CD4-positive, alpha-beta T cell treated with Interleukin-21 for 1 hour (primary cell): ENCODE measurements at places on chromosomes 6 and 20.

GRCh38 chr20:44208165-44208564 is 2.4 kb downstream of the OSER1 start:
- no peak for DNase-seq

- DNase-seq: no peak
Observed at GRCh38 chr20:32848846-32849245, 9.9 kb upstream of the EFCAB8 start.

GRCh38 chr6:142275236-142276006 is 26.4 kb upstream of the ADGRG6 start:
- no peak for DNase-seq

- no peak for DNase-seq
Observed at GRCh38 chr6:41477572-41477971, 68.6 kb upstream of the FOXP4 start.

DNA sequence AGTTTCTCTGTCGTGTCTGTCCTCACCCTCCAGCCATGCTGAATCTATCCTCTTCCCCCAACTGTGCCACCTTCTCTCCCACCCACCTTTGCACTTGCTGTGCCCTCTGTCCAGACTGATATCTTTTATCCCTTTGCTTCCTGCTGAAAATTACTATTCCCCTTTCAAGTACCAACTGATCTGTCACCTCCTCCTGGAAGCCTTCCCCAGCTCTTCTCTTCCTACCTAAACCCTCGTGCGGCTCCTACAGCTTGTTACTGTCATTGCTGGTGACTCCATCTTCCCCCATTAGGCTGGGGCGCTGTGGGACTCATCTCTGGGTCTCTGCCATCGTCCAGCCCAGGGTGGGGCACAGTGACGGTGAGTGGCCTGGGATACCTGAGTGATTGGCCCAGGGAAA is 1.1 kb downstream of the BPIFB6 start:
- DNase-seq: no peak

DNA sequence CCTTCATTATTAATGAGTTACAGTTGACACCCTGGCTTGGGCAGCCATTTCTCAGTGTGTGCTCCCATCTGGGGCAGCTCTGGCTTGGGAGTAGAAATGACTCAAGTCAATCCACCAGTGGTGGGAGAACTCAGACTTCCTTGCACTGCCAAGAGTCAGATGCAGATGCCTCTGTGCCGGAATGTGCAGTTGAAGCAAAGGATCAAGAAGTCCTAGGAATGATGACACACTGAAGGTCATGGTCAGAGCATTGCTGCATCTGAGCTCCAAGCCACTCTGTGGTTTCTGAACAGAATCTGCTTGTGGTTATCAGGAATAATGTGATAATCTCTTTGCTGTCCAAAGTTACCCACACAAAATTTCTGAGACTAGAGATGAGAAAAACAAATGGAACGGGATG is 19.5 kb upstream of the PAX1 start:
- no peak for DNase-seq

- no peak for DNase-seq
Observed at GRCh38 chr6:164142322-164142721, 727.8 kb downstream of the QKI start.

DNA sequence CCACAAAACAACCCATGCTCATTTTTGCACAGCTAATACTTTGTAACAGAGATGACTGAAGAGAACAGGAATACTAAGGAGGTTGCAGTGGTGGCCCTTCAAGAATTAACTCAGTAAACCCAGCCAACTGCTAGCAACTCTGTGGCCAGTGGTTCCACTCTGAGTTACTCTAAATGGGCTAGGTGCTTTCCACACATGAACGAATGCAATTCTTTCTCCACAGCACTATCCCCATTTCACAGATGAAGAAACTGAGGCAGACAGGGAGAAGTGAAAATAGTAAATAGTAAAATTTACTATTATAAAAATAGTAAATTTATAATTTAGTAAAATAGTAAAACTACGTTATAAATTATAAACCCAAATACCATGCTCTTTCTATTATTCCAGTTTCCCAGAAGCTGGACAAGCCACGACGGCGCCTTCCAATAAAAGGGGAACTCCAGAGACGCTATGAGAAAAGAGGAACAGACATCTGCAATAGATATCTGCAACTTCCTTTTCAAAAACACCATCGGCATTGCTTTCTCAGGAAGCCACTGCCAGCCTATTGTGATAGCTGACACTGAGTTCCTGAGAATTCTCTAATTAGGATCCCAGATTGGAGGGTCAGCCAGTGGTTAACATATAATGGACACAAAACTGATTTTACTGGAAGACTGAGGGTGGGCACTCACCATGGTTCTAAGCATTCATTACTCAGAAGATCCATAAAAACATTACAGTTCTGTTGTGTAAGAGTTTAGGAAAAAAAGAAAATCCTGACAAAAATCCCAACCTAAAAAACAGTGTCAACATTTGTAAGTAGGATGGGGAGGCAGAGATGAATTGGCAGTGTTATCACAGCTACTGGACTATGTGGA is 16.2 kb downstream of the FKBP1A start:
- no peak for DNase-seq

DNA sequence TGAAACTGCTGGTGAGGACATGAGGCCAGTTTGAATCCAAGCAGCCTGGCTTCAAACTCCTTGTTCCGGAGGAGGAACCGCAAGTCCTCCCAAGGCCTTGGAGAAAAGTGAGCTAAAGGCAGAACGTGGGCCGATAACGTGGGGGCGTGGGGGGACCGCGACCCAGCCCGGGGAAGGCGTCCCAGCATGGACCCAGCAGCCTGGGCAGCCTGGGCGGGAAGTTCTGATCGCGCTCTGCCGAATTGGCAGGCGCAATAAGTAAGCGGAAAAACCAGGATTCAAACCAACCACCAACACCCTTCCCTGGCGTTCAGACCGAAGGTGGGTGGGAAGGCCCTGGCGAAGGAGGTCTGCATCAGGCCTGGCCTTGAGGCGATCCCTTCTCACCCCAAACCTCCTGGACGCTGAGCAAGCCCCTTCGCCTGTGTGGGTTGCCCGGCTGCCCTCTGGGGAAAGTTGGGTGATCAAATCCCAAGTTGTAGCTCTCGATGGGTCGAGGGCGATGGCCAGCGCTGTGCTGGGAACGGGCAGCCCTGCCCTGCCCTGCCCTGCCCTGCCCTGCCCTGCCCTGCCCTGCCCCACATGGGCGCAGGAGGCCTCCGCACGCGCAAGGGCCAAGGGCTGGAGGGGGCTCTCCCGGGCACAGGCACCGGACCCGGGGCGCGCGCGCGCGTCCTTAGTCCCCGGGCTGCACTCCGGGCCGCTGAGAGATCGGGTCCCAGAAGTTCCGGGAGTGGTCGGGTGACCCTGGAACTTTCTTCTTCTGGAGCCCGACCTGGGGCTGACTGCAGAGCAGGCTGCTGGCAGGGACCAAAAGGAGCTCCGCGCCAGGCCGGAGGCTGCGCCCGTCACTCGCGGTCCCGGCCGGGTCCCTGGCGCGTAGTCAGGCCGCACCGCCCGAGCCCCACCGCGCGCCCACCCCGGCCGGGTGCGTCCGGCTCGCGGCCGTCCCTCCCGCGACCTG is 637 bp upstream of the SLC22A3 start:
- no peak for DNase-seq

GRCh38 chr20:7939663-7940062 is 595 bp downstream of the HAO1 start:
- DNase-seq: no peak

DNA sequence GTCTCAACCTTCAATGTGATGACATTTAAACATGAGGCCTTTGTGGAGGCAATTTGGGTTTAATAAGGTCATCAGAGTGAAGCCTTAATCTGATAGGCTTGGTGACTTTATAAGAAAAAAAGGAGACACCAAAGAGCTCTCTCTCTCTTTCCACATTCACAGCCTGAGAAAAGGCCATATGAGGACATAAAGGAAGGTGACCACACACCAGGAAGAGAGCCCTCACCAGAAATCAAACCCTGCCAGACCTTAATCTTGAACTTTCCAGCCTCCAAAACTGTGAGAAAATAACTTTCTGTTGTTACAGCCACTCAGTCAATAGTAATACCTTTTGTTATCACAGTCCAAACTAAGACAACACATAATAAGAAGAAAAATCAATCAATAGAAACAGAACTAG is 47.7 kb downstream of the COL12A1 start:
- no peak for DNase-seq

DNA sequence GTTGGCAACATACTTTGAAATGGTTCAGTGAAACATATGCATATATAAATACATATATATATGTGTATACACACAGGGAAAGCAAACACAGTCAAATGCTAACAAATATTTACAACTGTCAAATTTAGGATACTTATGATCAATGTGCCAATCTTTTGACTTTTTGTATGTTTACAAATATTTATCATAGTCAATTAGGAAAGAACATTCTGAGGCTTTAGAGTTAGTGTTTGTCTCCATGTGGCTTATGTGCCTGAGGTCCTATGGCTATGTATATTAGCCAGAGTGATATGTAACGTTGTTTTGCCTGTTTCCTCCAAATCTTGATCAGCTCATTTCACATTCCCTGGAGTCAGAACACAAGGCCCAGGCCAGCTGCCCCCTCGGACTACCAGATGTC is 126.5 kb upstream of the MAN1A1 start:
- DNase-seq: no peak

DNA sequence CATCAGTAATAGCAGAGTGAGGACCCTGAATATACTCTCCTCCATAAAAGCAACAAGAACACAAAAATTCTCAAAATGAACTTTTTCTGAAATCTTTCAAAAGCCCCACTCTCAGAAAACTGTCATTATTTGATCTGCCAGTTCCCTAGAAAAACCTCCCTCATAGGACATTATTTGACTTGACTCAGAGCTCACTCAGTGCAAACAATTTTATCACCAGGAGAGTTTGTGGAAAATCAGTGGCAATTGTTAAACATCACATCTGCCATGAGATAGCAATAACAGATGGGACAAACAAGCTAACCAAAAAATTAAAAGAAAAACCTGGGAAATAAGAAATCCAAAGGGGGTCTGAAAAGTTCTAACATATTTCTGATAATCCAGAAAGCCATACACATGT is 100.0 kb downstream of the ATG5 start:
- no peak for DNase-seq

- peak; percentile 45 for DNase-seq
Observed at GRCh38 chr6:108914235-108915022, 66.2 kb downstream of the ARMC2 start.

GRCh38 chr6:111013144-111013915 is 31.5 kb downstream of the RPF2 start:
- no peak for DNase-seq

DNA sequence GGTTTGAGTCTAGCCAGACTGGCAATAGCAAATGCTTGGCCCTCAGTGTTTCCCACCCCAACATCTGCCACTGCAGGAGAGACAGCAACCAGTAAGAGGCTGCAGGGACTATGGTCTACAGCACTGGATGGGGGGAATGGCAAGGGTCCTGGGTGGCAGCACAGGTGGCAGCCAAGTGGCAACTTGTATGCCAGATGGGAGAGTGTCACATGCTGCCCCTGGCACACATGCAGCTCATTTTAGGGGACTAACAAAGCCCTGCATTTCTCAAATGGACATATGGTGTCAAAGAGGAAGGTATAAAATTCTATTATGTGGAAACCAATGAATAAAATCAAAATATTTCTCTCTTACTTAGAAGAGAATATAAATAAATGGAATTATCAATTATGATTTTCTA is 298.7 kb upstream of the MARCKS start:
- no peak for DNase-seq

DNA sequence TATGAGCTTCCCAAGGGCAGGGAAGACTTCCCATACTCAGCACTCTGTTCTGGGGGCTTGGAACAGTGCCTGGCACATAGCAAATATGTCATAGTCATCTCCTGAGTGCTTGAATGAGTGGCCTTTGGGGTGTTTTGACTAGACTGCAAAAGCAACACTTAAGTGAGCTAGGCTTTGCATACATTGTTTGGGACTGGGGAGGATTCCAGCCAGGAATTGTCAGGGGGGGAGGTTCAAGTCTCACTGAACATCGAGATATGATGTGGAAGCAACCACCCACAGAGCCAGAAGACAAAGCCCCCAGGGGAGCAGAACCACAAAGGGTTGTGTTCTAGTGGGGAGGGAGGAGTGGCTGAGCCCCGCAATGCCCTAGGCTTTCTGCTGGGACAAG is 98.4 kb downstream of the SYCP2 start:
- DNase-seq: no peak

DNA sequence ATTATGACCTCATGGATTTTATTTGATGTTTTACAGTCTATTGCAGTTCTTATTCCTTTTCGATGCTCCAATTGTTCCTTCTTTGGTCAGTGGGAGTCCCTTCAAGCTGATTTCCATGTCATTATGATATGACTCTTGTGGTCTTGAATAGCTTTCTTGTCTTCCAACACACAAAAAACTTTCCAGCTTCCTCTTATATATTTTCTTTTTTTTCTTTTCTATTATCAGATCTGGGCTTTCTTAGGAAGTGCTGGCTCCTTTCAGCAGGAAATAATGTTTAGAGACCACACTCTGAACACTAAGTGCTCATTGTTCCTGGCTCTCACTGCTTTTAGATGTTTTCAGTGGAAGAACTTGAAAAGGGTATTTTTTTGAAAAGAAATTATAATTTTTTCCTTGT is 3.1 kb upstream of the SLC17A1 start:
- DNase-seq: no peak

- DNase-seq: no peak
Observed at GRCh38 chr6:3803627-3804468, 45.3 kb upstream of the FAM50B start.

DNA sequence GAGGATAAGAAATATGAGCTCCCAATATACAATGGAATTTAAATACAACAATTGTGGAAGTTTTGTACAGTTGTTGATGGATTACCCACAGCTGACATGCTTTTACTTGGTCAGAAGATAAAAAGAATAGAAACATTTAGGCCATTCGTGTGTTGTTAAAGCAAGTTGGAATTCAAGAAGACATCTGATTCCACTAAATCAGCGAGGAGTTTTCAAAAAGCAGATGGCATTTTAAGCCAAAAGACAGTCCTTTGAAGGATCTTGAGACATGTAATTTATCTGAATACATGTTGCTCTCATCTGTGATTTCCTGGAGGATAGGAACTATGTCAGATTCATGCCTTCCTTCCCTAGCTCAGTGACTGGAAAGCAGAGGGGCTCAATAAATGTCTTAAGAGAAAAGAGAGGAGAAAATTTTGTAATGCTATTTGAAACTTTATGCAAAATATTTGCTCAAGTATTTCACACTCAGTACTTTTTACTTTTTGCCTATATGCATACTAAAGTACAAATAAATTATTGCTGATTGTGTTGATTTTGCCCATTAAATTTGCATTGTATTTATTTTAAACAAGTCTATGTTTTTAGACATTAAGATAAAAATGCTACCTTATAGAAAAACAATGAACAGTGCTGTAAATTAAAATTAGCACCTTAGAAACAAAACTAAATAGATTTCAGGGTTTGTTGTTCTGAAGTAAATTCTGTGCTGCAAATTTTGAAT is 733.8 kb upstream of the FLRT3 start:
- no peak for DNase-seq

- DNase-seq: no peak
Observed at GRCh38 chr6:12266571-12266970, 23.6 kb upstream of the EDN1 start.
